SJSA1 (cell line): ENCODE measurements at places on chromosomes 6 and 20. TPM values are rescaled to one million over a fixed set of nuclear protein-coding genes. Genes with fewer than 3 reads are reported as not detected.

The BPIFB4 gene
- total RNA-seq = not detected in 2 replicates

The MUC21 gene
- not detected in 2 replicates for total RNA-seq

The OR2B6 gene
- total RNA-seq = not detected in 2 replicates

The SLC32A1 gene
- not detected in 2 replicates for total RNA-seq

The IPCEF1 gene
- total RNA-seq = 0.11 and 0.63 TPM in 2 replicates

The TRIM10 gene
- not detected in 2 replicates for total RNA-seq

The HTR1B gene
- total RNA-seq = not detected in 2 replicates

The HLA-DQB2 gene
- total RNA-seq = not detected in 2 replicates

The CYP21A2 gene
- not detected in 2 replicates for total RNA-seq

The KIAA1755 gene
- total RNA-seq = 0.03 and 0.44 TPM in 2 replicates

The PSORS1C1 gene
- total RNA-seq = 0.39 and 0.53 TPM in 2 replicates

DNA sequence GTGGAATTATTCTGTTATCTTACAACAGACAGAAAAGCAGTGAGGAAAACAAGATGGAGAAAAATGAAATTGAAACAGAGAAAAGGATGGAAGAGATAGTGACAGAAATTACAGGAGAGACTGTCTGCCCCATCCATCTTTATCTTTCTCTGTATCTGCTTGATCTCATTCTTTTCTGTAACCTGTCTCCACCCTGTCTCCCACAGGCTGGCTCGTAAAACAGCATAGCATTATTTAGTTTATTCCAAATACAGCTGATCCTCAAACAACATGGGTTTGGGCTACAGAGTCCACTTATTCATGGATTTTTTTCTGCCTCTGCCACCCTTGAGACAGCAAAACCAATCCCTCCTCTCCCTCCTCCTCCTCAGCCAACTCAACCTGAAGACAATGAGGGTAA lies 482.3 kb upstream of the JARID2 start:
- no peaks in the 10 kb centered on the region for H3K27me3 ChIP-seq
- DNase-seq = no peak
- no peak overlapping the region for H3K4me3 ChIP-seq

DNA sequence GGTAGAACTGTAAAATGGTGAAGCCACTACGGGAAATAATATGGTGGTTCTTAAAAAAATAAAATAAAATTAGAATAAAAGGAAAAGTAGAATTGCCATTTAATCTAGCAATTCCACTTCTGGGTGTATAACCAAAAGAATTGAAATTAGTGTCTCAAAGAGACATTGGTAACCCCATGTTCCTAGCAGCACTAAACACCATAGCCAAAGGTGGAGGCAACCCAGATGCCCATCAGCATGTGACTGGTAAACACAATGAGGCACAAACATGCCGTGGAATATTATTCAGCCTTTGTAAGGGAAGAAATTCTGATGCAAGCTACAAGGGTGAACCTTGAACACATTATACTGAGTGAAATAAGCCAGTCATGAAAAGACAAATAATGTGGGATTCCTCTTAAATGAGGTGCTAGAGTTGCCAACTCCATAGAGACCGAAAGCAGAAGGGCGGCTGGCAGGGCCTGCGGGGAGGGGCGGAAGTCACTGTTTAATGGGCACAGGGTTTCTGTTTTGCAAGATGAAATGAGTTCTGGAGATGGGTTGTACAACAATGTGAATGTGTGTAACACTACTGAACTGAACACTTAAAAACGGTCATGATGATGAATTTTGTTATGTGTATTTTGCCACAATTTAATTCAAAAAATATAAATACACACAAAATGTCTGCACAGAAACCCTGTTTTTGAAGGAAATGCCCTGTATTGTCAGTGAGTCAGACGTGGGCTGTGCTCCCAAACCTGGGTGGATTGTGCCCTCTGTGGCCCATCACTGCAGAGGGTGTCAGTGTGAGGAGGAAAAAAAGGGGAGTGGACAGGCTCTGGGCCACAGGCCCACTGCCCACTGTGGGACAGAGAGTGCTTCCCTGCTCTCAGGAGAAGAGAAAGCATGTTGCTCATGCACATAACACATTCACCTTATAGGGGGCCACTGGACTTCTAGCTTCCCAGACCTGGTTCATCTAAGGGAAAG lies 49.6 kb upstream of the CD93 start:
- no peaks in the 10 kb centered on the region for H3K36me3 ChIP-seq
- no peak overlapping the region for H3K4me3 ChIP-seq
- no peaks in the 10 kb centered on the region; the same call in 1 of the 2 replicates for H3K4me1 ChIP-seq

GRCh38 chr6:37020381-37020780 lies 14.9 kb downstream of the FGD2 start:
- no peaks in the 10 kb centered on the region for H3K36me3 ChIP-seq
- no peak overlapping the region for H3K27ac ChIP-seq
- H3K4me3 ChIP-seq = no peak overlapping the region

DNA sequence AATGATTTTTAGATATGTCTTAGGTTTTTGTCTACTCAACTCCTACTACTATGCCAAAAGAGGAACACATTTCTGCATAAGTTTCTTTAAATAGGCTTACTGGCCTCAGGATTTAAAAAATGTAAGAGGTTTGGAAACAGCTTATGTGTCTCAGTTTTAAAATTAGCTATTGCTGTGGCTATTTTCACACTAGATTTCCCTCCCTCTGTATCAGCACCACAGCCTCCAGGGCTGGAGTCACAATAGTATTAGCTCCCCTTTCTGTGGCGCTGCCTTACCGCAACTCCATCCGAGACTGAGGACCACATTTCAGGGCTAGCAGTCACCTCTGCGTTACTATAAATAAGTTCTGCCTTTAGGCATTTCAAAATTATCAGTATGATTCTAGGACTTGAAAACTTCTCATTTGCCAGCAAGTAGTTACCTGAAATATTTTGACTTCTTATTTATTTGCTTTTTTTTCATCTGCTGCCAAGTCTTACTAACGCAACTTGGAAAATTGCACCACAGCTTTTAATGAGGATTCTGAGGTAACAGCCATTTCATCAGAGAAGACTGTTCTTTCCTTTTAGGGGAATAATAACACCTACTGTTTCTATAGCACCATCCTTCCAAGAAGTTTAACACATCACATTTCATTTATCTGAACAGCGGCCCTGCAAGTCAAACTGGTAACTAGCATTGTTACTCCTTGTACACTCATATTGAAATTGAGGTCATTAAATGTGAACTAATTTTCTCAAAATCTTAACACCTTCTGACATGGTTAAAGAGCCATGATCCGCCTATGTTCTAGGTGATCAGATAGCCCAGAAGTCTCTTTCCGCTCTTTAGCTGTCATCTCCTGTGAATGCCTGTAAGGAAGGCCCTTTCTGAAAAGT lies 105.9 kb downstream of the GJA10 start:
- H3K27me3 ChIP-seq = no peaks in the 10 kb centered on the region
- peak overlapping the region; percentile 8 for H3K27ac ChIP-seq
- H3K4me3 ChIP-seq = no peak overlapping the region
- DNase-seq = no peak

DNA sequence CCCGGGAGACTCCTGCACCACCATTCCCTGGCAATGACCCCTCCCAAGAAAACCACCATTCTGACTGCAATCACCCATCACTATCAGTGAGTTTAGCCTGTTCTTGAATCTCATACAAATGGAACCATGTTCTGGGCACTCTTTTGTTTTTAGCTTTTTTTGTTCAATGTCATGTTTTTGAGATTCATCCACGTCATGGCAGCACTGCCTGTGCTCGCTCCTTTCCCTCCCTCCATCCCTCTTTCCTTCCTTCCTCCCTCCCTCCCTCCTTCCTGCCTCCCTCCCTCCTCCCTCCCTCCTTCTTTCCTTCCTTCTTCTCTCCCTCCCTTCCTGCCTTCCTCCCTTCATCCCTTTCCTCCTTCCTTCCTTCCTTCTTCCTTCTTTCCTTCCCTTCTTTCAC lies 44.4 kb upstream of the PMEPA1 start:
- H3K27ac ChIP-seq = no peak overlapping the region
- H3K36me3 ChIP-seq = no peaks in the 10 kb centered on the region
- no peak for DNase-seq
- H3K4me3 ChIP-seq = no peak overlapping the region
- H3K4me1 ChIP-seq = peaks cover 3% of the 10 kb centered on the region
- 0 out of 2 replicates have a peak, but pooled peaks cover 5% of the 10 kb centered on the region for H3K27me3 ChIP-seq

DNA sequence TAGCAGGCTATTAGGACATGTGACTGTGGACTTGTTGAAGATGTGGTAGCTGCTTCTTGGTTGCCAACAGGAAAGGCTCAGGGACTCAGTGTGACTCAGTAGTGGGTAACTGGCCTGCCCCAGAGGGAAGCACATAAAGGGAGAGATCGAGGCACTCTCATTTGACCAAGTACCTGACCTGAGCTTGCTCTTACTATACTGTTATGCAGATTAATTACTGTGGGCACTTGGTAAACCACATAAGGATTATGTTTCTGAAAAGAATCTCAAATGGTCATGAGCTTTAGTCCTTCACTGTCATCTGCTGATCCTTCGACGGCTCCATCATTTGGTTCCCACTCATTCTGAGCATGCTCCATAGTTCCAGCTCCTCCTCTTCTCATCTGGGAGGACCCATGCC lies 48.2 kb upstream of the RPL7L1 start:
- peaks cover 14% of the 10 kb centered on the region for H3K36me3 ChIP-seq
- DNase-seq = no peak
- H3K27ac ChIP-seq = no peak overlapping the region

GRCh38 chr6:102749210-102749971 lies 1355.9 kb downstream of the GRIK2 start:
- H3K4me1 ChIP-seq = no peaks in the 10 kb centered on the region
- no peaks in the 10 kb centered on the region for H3K27me3 ChIP-seq
- H3K27ac ChIP-seq = no peak overlapping the region
- H3K4me3 ChIP-seq = no peak overlapping the region
- no peak for DNase-seq
- H3K36me3 ChIP-seq = no peaks in the 10 kb centered on the region

DNA sequence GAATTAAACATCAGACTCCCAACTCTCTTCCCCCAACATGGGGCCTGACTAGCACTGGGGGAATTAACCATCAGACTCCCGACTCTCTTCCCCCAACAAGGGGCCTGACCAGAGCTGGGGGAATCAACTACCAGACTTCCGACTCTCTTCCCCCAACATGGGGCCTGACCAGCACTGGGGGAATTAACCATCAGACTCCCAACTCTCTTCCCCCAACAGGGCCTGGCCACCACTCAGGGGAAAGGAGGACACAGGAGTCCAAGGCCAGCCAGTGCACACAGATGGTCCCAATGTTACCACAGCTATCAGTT lies 13.1 kb downstream of the CST7 start:
- no peaks in the 10 kb centered on the region for H3K27me3 ChIP-seq
- H3K4me3 ChIP-seq = no peak overlapping the region
- H3K27ac ChIP-seq = no peak overlapping the region
- no peaks in the 10 kb centered on the region for H3K4me1 ChIP-seq

- no peaks in the 10 kb centered on the region for H3K27me3 ChIP-seq
- H3K27ac ChIP-seq = no peak overlapping the region
- DNase-seq = no peak
- no peaks in the 10 kb centered on the region for H3K4me1 ChIP-seq
These were observed 102.3 kb downstream of the TBC1D7 start for GRCh38 chr6:13226071-13226470.

- no peaks in the 10 kb centered on the region for H3K36me3 ChIP-seq
- H3K4me1 ChIP-seq = peaks cover 46% of the 10 kb centered on the region
- no peaks in the 10 kb centered on the region for H3K27me3 ChIP-seq
- H3K27ac ChIP-seq = peak overlapping the region; percentile 87
- no peak overlapping the region for H3K4me3 ChIP-seq
These were observed 49.0 kb upstream of the RNF24 start for GRCh38 chr20:4064144-4064909.

- no peaks in the 10 kb centered on the region for H3K36me3 ChIP-seq
- no peak overlapping the region for H3K4me3 ChIP-seq
- no peak overlapping the region for H3K27ac ChIP-seq
- DNase-seq = no peak
- no peaks in the 10 kb centered on the region for H3K27me3 ChIP-seq
- H3K4me1 ChIP-seq = no peaks in the 10 kb centered on the region
These were observed 679.7 kb upstream of the ID4 start for GRCh38 chr6:19157486-19157885.

DNA sequence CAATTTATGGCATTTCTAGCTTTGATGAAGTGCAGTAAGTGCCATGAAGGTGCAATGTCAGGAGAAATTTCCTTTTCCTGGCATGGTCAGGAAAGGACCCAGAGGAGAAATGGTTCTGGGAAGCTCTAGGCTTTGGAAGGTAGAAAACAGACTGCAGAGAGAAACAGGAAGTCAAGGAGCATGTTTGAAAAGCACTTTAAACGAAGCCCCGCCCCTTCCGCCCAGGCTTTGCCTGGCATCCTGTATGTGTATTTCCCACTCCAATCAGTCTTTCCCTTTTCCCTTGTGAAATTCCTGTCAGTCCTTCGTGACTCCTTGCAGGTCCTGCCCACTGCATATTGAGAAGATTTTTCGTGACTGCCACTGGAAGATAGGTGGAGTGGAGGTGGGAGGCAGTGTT lies 320.9 kb upstream of the SASH1 start:
- H3K27me3 ChIP-seq = no peaks in the 10 kb centered on the region
- no peak overlapping the region for H3K27ac ChIP-seq
- H3K36me3 ChIP-seq = no peaks in the 10 kb centered on the region
- no peak for DNase-seq
- no peak overlapping the region for H3K4me3 ChIP-seq
- 0 out of 2 replicates have a peak, but pooled peaks cover 4% of the 10 kb centered on the region for H3K4me1 ChIP-seq

GRCh38 chr6:3762852-3763251 lies 11.3 kb upstream of the PXDC1 start:
- DNase-seq = no peak
- H3K4me3 ChIP-seq = no peak overlapping the region
- no peaks in the 10 kb centered on the region for H3K36me3 ChIP-seq
- peaks cover 39% of the 10 kb centered on the region for H3K4me1 ChIP-seq

GRCh38 chr20:48008850-48009515 lies 223.7 kb upstream of the SULF2 start:
- DNase-seq = no peak
- no peaks in the 10 kb centered on the region for H3K27me3 ChIP-seq
- H3K4me1 ChIP-seq = peaks cover 11% of the 10 kb centered on the region

- no peak overlapping the region for H3K4me3 ChIP-seq
- H3K36me3 ChIP-seq = no peaks in the 10 kb centered on the region
- H3K27ac ChIP-seq = no peak overlapping the region
- peaks cover 35% of the 10 kb centered on the region for H3K27me3 ChIP-seq
- H3K4me1 ChIP-seq = no peaks in the 10 kb centered on the region
- no peak for DNase-seq
These were observed 701 bp downstream of the RFX6 start for GRCh38 chr6:116877743-116878142.

- no peaks in the 10 kb centered on the region; the same call in 1 of the 2 replicates for H3K27me3 ChIP-seq
- H3K4me1 ChIP-seq = no peaks in the 10 kb centered on the region
- no peak for DNase-seq
- no peaks in the 10 kb centered on the region for H3K36me3 ChIP-seq
- H3K27ac ChIP-seq = no peak overlapping the region
- no peak overlapping the region for H3K4me3 ChIP-seq
These were observed 941.3 kb downstream of the TBC1D32 start for GRCh38 chr6:120392941-120393340.

DNA sequence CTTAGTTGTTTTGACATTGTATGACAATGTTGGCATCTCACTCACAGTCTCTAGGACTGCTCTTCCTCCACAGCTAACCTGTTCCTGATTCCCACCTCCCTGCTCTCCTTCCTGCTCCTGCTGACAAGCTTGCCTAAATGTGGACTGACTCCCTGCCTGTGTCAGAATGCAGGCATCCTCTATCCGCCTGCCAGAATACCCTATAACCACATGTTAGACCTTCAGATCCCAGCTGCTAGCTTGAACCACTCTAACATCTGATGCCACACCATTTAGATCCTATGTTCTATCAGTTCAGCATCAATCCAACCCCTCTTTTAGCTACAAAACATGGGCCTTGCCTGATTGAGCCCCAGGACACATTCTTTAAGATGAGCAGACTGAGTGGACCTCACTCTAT lies 12.2 kb downstream of the FILIP1 start:
- no peaks in the 10 kb centered on the region for H3K4me1 ChIP-seq
- H3K27ac ChIP-seq = no peak overlapping the region
- no peak overlapping the region for H3K4me3 ChIP-seq
- DNase-seq = no peak
- 0 out of 2 replicates have a peak, but pooled peaks cover 2% of the 10 kb centered on the region for H3K27me3 ChIP-seq
